Glutamatergic neuron (in vitro differentiated cells): ENCODE measurements at places on chromosomes 7 and 10. TPM values are rescaled to one million over a fixed set of nuclear protein-coding genes. Genes with fewer than 3 reads are reported as not detected.

GRCh38 chr10:124242365-124242764, 149.0 kb upstream of the CHST15 start:
- H3K4me3 ChIP-seq: no peak overlapping the region
- H3K27ac ChIP-seq: no peak overlapping the region
- H3K36me3 ChIP-seq: no peaks in the 10 kb centered on the region
- DNase-seq: no peak
- H3K4me1 ChIP-seq: peaks cover 7% of the 10 kb centered on the region
- H3K27me3 ChIP-seq: peaks cover 5% of the 10 kb centered on the region

DNA sequence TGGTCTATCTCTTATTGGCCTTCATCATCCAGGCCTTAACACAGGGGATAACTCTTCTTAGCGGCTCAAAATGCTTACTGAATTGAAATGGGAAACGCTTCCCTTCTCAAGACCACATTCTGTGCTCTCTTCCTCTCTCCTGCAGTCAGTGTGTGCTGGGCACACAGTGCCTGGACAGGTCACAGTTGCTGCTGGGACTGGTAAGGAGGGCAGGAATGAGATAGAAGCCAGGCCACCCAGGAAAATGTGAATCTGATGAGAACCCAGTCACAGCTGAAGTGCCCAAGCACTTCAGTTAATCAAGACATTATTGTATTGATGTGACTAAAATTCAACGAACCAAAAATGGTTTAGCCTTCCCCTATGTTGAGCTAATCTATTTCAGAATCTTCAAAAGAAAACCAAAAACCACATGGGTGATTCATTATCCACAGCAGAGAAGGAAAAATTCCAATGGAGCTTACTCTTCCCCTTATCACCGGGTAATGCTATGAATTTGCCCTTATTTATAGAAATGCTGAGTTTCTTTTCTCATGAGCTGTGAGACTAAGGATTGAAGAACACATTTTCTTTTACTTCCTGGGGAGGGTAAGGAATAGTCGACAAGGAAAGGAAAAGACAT, 41.2 kb upstream of the PLPP4 start:
- H3K4me1 ChIP-seq: no peaks in the 10 kb centered on the region
- H3K36me3 ChIP-seq: no peaks in the 10 kb centered on the region
- DNase-seq: no peak
- no peaks in the 10 kb centered on the region for H3K27me3 ChIP-seq
- no peak overlapping the region for H3K4me3 ChIP-seq

SLC29A4 gene
- total RNA-seq: 30.5 TPM

- H3K27ac ChIP-seq: no peak overlapping the region
- DNase-seq: no peak
- H3K36me3 ChIP-seq: no peaks in the 10 kb centered on the region
- no peaks in the 10 kb centered on the region for H3K4me1 ChIP-seq
- H3K27me3 ChIP-seq: no peaks in the 10 kb centered on the region
These were observed 102.4 kb downstream of the CFTR start for GRCh38 chr7:117582219-117582704.

DNA sequence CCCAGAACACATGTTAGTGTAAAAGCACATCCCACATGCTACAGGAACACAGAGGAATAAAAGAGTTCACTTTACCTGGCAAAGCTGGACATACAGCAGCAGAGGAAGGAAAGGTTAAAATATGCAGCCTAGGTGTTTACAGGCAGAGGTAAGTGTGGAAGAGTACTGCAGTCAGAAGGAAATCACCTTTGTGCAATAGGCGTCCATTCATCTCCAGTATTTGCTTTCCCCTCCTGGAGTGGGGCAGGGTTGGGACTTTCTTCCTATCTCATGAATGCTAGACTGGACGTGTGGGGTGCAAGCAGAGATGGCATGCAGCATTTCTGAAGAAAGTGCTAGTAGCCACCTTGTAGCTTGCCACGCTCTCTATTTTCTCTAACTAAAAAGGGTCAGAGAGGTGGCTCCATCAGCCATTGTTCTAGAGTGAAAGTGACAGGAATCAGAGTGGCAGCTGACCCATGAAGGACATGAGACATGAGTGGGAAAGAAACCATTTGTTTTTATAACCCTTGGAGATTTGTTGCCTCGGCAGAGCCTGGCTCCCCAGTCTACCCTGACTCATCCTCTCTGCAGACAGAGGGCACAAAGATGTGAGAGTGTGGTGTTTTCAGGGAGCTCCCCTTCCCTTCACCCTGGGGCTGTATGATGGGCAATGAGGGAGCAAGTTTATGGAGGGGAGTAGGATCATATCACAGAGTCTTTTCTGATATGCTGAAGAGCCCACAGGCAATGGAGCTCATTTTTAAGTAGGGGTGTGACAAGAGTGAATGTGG, 101.2 kb upstream of the SEC61G start:
- no peak overlapping the region for H3K4me3 ChIP-seq
- no peak overlapping the region for H3K27ac ChIP-seq
- peaks cover 14% of the 10 kb centered on the region for H3K4me1 ChIP-seq
- DNase-seq: no peak
- H3K27me3 ChIP-seq: no peaks in the 10 kb centered on the region

GRCh38 chr10:131980761-131981428, 828 bp downstream of the BNIP3 start:
- H3K36me3 ChIP-seq: peaks cover 2% of the 10 kb centered on the region
- H3K4me3 ChIP-seq: peak overlapping the region; percentile 95

- no peaks in the 10 kb centered on the region for H3K4me1 ChIP-seq
- no peak for DNase-seq
- no peaks in the 10 kb centered on the region for H3K27me3 ChIP-seq
- peaks cover 17% of the 10 kb centered on the region for H3K36me3 ChIP-seq
- no peak overlapping the region for H3K4me3 ChIP-seq
These were observed 933.0 kb upstream of the ZNF722 start for GRCh38 chr7:63065684-63066083.

GRCh38 chr7:43454936-43455518, 127.9 kb upstream of the STK17A start:
- peaks cover under 1% of the 10 kb centered on the region for H3K27me3 ChIP-seq
- peaks cover 12% of the 10 kb centered on the region for H3K36me3 ChIP-seq
- no peak overlapping the region for H3K4me3 ChIP-seq
- peaks cover 9% of the 10 kb centered on the region for H3K4me1 ChIP-seq
- no peak for DNase-seq
- no peak overlapping the region for H3K27ac ChIP-seq

LRRD1 gene
- 0.15 TPM for total RNA-seq

ELN gene
- total RNA-seq: 3.7 TPM

DNA sequence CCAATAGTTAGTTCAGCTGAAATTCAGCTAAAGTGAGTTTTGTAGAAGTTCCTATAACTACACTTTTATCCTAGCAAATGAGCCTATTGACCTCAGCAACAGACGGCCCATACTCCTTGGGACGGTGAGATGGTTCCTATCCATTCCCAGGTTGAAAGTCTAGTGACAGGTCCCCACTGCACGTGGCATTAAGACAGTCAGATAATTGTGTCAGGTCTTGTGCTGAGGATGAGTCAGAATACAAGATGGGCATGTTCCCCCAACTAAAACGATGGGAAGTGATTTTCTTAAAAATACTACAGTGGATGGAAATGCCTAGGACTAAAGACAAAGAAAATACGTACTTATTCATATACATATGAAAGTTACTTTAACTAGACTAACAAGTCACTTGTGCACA, 2.1 kb downstream of the CAV1 start:
- H3K36me3 ChIP-seq: no peaks in the 10 kb centered on the region
- H3K27ac ChIP-seq: no peak overlapping the region
- peaks cover 17% of the 10 kb centered on the region for H3K27me3 ChIP-seq
- DNase-seq: no peak
- peak overlapping the region; percentile 91 for H3K4me3 ChIP-seq

LCOR gene
- total RNA-seq: 132 TPM

DNA sequence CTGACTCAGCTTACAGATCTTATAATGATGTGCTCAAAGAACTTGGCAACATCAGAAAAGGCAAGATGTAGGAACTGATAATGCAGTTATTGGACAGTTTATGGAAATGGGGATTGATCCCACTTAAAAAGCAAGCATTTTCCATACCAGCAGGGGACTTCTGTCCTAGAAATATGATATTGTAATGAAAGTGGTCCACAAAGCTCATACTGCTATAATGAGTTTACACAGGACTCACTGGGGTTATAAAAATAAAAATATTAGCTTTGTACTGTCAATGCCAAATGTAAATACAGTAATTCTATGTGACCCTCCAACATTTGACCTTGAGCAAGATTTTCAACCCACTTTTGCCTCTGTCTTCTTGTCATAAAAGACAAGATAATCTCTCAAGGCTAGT, 145.5 kb upstream of the SEM1 start:
- H3K36me3 ChIP-seq: no peaks in the 10 kb centered on the region
- no peak overlapping the region for H3K4me3 ChIP-seq
- no peak for DNase-seq
- no peak overlapping the region for H3K27ac ChIP-seq
- H3K27me3 ChIP-seq: peaks cover 1% of the 10 kb centered on the region

GRCh38 chr7:130021105-130021834, 29.9 kb downstream of the ZC3HC1 start:
- no peak overlapping the region for H3K27ac ChIP-seq
- H3K36me3 ChIP-seq: no peaks in the 10 kb centered on the region

WASL gene
- total RNA-seq: 33.0 TPM

GRCh38 chr10:119724593-119725516, 995 bp upstream of the INPP5F start:
- peaks cover 7% of the 10 kb centered on the region for H3K36me3 ChIP-seq
- peak overlapping the region; percentile 97 for H3K27ac ChIP-seq
- no peak for DNase-seq
- H3K4me3 ChIP-seq: peak overlapping the region; percentile 86
- H3K4me1 ChIP-seq: peaks cover 39% of the 10 kb centered on the region

GRCh38 chr10:8534096-8534495, 479.6 kb downstream of the GATA3 start:
- H3K4me3 ChIP-seq: no peak overlapping the region
- no peaks in the 10 kb centered on the region for H3K4me1 ChIP-seq
- no peak overlapping the region for H3K27ac ChIP-seq
- H3K36me3 ChIP-seq: no peaks in the 10 kb centered on the region

DNA sequence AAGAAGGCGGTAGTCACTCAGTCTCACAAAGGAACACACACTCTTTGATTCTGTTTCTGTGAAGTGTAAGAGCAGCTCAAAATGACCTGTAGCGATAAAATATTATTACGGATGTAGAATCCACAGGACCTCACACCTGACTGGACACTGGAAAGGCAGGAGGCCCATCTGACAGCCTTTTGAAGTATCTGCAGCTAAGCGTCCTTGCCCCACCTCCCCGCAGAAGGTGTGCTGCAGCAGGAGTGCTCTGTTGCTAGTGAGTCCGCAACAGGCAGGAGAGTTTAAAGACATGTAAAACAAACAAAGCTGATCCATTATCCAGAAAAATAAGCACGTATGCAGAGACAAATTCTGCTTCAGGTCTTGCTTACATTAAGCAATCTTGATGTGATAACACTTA, 355.5 kb downstream of the GPR158 start:
- H3K27ac ChIP-seq: no peak overlapping the region
- peaks cover 5% of the 10 kb centered on the region for H3K4me1 ChIP-seq

COMMD3 gene
- total RNA-seq: 31.7 TPM

DNA sequence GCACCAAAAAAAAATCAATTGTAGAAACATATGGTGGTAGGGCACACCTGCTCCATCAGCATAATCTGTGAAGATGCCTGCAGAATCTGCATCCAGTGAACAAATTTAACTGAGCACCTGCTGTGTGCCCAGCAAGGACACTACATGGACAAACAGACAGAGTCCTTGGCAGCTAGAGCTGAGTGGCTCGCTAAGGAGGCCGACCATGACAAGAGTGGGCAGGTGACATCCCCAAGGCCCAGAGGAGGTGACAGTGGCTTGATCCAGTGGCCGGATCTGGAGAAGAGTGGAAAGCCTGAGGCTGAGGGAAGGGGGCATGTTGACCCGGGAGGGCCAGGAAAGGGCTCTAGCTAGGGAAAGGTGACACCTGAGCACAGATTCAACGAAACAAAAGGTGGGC, 68.1 kb downstream of the MAD1L1 start:
- H3K27ac ChIP-seq: peak overlapping the region; percentile 70
- H3K27me3 ChIP-seq: peaks cover 7% of the 10 kb centered on the region
- DNase-seq: no peak
- H3K4me3 ChIP-seq: no peak overlapping the region
- no peaks in the 10 kb centered on the region for H3K36me3 ChIP-seq

- no peak overlapping the region for H3K27ac ChIP-seq
- no peak overlapping the region for H3K4me3 ChIP-seq
- no peak for DNase-seq
- peaks cover 2% of the 10 kb centered on the region for H3K27me3 ChIP-seq
- H3K36me3 ChIP-seq: peaks cover 4% of the 10 kb centered on the region
These were observed 12.8 kb downstream of the FLNC start for GRCh38 chr7:128842674-128843641.

DNA sequence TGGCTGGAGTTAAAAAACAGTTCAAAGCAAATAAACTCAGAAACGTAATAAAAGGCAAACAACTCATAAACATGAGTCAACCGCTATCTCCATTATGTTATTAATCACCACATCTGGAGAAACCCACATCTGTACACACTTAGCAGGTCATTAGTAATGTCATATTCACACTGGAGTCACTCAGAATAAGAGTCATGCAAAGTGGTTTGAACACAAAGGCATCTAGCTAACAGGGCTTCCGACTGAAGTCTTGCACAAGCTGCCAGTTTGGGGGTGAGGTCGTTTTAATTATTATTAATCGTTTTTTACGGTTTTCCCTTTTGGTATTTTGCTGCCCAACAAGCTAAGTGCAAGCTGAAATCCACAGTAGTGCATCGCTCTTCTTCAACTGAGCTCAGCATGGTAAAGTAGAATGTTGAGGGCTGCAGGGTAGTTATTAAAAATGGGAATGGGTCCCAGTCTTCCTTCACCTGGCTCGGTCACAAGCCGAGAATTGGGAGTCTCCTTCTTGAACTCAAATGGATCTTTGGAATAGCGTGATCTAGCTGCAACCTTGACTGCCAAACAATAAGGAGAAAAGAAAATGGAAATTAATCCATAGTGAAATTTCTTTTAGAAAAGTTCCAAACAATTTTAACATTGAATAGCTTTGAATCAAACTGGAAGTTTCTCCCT, 663.5 kb downstream of the KCNMA1 start:
- no peak overlapping the region for H3K4me3 ChIP-seq
- no peaks in the 10 kb centered on the region for H3K36me3 ChIP-seq
- no peak for DNase-seq
- H3K4me1 ChIP-seq: no peaks in the 10 kb centered on the region
- no peaks in the 10 kb centered on the region for H3K27me3 ChIP-seq
- no peak overlapping the region for H3K27ac ChIP-seq
